ENCODE measurements at places on chromosomes 5 and 9.

GRCh38 chr9:88759364-88759763 is 224.4 kb downstream of the NXNL2 start:
- DNase-seq = no peak

GRCh38 chr9:127949827-127950512 is 12.3 kb upstream of the DPM2 start:
- DNase-seq = no peak

DNA sequence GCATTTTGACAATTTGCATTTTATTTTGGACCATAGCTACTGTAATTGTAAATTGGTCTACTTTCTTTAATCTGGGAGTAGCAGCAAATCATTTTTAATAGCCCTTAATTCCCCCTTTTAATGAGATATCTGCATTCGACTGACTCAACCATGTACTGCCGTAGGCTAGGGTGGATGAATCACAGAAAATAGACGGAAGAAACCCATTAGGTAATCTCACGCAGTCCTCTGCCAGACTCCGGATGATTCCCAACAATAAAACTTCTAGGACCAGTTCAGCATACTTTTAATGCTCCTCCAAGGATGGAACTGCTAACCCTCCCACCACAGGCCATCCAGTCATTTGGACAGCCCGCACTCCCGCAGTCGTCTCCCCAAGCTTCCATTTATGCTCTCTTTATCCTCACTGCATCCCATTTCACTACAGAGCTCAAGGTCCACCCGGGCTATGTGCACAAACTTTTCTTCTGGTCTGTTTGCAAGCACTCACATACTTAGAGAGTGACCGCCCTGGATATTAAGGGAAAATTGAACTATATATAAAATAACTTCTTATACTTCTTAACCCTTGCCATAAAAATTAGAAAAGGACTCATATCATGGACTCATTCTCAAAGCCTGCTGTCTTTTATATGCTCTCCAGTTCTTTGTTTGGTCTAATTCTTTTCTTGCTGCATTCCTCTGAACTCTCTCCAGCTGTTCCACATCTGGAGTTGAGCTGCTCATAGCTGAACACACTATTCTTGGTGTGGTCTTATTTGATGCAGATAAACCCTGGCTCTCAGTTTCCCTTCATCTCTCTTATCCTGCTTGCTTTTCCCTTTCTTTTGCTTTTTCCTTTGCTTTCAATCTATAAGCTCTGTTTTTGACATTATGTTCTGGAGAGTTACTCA is 326.6 kb downstream of the ARL15 start:
- DNase-seq = no peak

GRCh38 chr9:28650327-28650726 is 1077.0 kb upstream of the C9orf72 start:
- DNase-seq = no peak

GRCh38 chr9:83185488-83186154 is 122.7 kb upstream of the RASEF start:
- no peak for DNase-seq
